ENCODE measurements at places on chromosomes 16 and 17.

DNA sequence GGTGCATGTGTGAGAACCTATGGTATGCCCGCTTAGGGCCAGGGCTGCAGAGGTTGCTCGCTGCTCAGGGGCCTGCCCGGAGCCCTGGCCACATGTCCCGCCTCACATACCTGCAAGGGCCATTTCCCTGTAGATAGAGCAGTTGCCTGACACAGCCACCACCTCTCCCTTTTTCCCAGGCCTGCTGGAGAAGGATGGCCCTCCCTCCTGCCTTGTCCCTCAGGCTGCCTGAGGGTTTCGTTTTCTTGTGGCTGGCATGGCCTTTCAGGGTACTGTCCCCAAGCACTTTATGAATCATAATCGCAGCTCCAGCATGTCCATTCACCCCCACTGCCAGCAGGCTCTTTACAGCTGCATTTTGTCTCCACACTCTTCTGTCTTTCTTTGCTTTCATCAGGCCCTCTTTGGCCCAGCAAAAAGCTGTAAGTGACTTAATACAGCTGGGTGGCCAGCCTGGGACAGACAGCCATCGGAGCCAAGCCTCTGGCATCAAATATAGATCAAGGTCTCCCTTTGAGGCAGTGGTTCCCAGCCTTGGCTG is 65.7 kb downstream of the MPRIP start:
- peak; percentile 15 for DNase-seq

GRCh38 chr16:90010676-90011507 is 8.4 kb downstream of the DBNDD1 start:
- DNase-seq = no peak

GRCh38 chr17:78013683-78014467 is 55.4 kb downstream of the TNRC6C start:
- peak; percentile 69 for DNase-seq

DNA sequence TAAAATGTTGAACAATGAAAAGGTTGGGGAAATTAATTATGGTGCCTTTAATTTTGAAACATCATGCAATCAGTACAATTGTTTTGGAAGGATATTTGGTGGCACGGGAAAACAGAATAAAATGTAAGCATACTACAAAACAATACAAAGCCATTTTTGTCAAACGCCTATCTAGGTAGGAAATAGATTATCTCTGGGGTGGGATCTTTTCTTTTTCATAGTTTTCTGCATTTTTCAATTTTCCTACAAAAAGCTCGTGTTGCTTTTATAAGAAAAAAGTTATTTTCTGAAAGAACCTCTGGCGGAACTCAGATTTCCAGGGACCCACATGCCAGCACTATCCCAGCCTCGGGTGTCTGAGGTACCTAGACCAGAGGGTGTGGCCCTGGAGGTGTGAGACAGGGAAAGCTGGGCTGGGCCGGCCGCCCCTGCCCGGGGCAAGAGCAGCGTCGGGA is 961 bp upstream of the MAP3K3 start:
- no peak for DNase-seq

DNA sequence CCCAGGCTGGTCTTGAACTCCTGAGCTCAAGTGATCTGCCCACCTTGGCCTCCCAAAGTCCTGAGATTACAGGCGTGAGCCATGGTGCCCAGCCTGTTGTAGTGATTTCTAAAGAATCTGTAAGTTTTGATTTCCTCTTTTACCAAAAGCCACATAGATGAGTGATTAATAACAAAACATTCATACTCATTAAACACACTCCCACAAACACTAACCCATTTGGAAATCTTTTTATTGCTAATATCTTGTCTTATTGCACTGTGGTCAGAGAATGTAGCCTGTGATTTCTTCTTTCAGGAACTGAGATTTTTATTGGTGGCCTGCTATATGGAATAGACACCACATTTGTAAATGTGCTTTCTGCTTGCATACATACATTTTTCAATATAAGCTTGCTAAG is 31.6 kb downstream of the MYH10 start:
- DNase-seq = no peak

All from epithelial cell of esophagus (primary cell).